H1 (cell line): ENCODE measurements at places on chromosomes 4 and X. TPM values are rescaled to one million over a fixed set of nuclear protein-coding genes. Genes with fewer than 3 reads are reported as not detected.

DNA sequence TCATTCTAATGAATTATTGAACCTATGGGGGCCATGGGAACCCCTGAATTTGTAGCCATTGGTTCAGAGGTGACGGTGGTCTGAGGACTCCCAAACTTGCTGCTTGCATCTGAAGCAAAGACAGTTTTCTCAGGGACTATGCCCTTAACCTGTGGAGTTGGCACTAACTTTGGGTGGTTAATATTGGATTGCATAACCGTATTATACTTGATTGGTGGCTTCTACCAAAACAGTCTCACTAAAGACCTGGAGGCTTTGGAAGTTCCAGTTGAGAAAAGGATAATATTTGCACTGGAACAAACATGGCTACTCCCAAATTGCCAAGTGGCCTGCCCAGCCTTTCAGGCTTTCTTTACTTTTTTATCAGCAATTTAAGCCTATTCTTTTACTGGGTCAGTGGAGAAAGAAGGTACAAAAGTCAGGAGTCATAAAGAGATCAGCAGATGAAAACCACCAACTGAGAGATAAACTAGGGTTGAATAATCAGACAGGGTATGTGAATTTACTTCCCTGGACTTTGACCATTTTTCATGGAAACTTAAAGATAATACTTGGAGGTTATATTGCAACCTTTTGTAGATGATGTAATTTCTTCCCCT is 7.9 kb upstream of the KLHL8 start:
- no peak overlapping the region for H3K27ac ChIP-seq
- no peaks in the 10 kb centered on the region for H3K4me1 ChIP-seq
- no peaks in the 10 kb centered on the region for H3K36me3 ChIP-seq
- H3K27me3 ChIP-seq = no peaks in the 10 kb centered on the region
- no peak for DNase-seq
- no peak overlapping the region for H3K4me3 ChIP-seq

DNA sequence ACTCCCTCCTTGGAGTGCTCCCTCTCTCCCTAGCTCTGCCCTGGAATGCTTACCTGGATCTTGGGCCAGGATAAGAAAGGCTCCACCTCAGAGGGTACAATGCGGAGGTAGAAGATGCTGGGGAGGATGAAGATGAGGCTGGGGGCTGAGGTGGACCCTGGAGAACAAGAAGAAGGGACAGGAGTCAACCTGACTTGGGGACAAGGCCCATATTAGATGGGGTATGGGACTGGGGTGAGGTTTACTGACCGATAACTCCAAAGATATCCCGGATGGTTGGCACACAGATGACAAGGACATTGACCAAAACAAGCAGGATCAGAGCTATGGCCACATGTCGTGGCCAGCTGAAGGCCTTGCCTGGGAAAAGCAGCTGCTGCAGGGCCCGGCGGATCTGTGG is 10.6 kb downstream of the SLC38A5 start:
- no peaks in the 10 kb centered on the region for H3K4me1 ChIP-seq
- DNase-seq = no peak
- no peak overlapping the region for H3K4me3 ChIP-seq
- peaks cover 2% of the 10 kb centered on the region; the same call in 1 of the 2 replicates for H3K36me3 ChIP-seq

The GPRASP1 gene
- 1.6 and 2.0 TPM in 2 replicates for total RNA-seq

- no peak for DNase-seq
- no peaks in the 10 kb centered on the region for H3K36me3 ChIP-seq
- no peaks in the 10 kb centered on the region for H3K27me3 ChIP-seq
- H3K4me1 ChIP-seq = no peaks in the 10 kb centered on the region
- H3K4me3 ChIP-seq = no peak overlapping the region
These were observed 48.3 kb upstream of the NAP1L2 start for GRCh38 chrX:73262991-73263390.

- no peak overlapping the region for H3K27ac ChIP-seq
- no peaks in the 10 kb centered on the region for H3K27me3 ChIP-seq
- no peak overlapping the region for H3K4me3 ChIP-seq
These were observed 58.5 kb downstream of the ACOX3 start for GRCh38 chr4:8381814-8382581.

DNA sequence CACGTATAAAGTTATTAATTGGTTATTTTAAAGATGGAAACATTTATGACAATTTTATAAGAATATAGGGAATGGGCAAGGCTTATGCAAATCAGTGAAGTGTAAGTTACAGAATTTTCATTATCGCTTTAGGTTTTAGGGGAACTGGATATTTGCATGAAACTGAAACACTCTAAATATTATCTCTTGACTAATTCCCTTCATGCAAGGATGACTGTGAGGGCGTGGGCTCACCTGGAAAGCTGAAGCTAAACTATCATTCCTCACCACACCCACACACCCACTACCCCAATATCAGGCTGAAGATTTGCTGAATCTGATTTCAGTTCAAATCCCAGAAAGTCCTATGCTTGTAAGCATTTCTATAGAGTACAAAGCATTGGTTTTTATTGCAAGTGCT is 81.7 kb upstream of the ARHGAP24 start:
- DNase-seq = no peak
- H3K27ac ChIP-seq = no peak overlapping the region
- H3K36me3 ChIP-seq = no peaks in the 10 kb centered on the region
- no peaks in the 10 kb centered on the region for H3K4me1 ChIP-seq
- no peak overlapping the region for H3K4me3 ChIP-seq

The NHS gene
- total RNA-seq = 6.6 and 6.7 TPM in 2 replicates

The CYLC1 gene
- not detected in 2 replicates for total RNA-seq

- H3K36me3 ChIP-seq = no peaks in the 10 kb centered on the region
- H3K27ac ChIP-seq = no peak within 1 kb of the TSS
- H3K27me3 ChIP-seq = no peaks in the 10 kb centered on the region
- H3K4me3 ChIP-seq = peak within 1 kb of the TSS; percentile 93
- no peak for DNase-seq
These were observed at the start of gene PORCN for GRCh38 chrX:48508400-48509244. TSS of gene PORCN (plus strand) at chrX:48508992. CDS start at chrX:48509821, 829 bp downstream.

- H3K4me3 ChIP-seq = no peak overlapping the region
- no peaks in the 10 kb centered on the region for H3K27me3 ChIP-seq
- H3K36me3 ChIP-seq = no peaks in the 10 kb centered on the region
- H3K27ac ChIP-seq = no peak overlapping the region
- H3K4me1 ChIP-seq = no peaks in the 10 kb centered on the region; the same call in 1 of the 2 replicates
These were observed 62.9 kb downstream of the ANAPC4 start for GRCh38 chr4:25439918-25440477.

The CENPVL1 gene
- total RNA-seq = 2.9 and 3.2 TPM in 2 replicates

GRCh38 chr4:80462621-80463091 is 127.1 kb downstream of the CFAP299 start:
- H3K4me3 ChIP-seq = no peak overlapping the region
- H3K4me1 ChIP-seq = peaks cover 2% of the 10 kb centered on the region; the same call in 1 of the 2 replicates
- no peaks in the 10 kb centered on the region for H3K27me3 ChIP-seq
- no peak for DNase-seq

DNA sequence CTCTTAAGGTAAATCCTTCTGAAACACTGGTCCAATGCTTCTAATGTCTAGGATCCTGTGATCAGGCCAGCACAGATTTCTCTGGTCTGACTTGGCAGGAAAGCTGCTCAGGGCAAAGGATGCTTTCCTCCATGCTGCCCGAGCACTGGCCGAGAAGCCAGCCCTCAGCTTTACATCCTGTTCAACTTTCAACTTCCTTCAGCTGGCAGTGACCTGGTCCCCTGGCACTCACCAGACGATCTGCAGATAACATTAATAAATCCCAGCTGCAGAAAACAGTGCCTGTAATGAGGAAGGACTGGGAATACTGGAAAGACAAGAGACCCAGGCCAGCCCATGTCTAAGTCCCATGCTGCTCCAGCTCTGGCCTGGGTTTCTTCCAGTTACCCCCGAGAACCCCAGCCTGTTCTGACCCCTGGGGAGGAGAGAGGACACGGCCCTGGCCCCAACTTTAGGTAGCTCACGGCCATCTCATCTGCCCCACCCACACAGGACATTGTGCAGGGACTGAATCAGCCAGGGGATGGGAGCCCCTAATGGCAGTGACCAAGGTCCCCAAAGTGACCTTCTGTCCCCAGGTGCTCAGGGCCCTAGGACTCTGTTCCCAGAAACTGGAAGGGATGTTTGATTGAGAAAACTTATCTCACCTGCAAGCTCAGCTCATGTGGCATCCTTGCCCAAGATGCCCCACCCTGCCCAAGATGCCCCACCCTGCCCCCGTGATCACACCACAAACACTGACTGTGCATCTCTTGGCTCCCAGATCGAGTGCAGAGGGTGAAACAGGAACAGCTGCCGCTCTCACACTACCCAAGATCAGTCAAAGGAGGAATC is 28.0 kb downstream of the JAKMIP1 start:
- H3K27ac ChIP-seq = no peak overlapping the region
- no peak for DNase-seq
- no peak overlapping the region for H3K4me3 ChIP-seq
- H3K4me1 ChIP-seq = no peaks in the 10 kb centered on the region

GRCh38 chr4:48300004-48300403 is 30.4 kb upstream of the TEC start:
- H3K27me3 ChIP-seq = no peaks in the 10 kb centered on the region
- H3K36me3 ChIP-seq = no peaks in the 10 kb centered on the region
- H3K4me3 ChIP-seq = no peak overlapping the region
- no peak for DNase-seq
- H3K27ac ChIP-seq = no peak overlapping the region
- no peaks in the 10 kb centered on the region for H3K4me1 ChIP-seq

DNA sequence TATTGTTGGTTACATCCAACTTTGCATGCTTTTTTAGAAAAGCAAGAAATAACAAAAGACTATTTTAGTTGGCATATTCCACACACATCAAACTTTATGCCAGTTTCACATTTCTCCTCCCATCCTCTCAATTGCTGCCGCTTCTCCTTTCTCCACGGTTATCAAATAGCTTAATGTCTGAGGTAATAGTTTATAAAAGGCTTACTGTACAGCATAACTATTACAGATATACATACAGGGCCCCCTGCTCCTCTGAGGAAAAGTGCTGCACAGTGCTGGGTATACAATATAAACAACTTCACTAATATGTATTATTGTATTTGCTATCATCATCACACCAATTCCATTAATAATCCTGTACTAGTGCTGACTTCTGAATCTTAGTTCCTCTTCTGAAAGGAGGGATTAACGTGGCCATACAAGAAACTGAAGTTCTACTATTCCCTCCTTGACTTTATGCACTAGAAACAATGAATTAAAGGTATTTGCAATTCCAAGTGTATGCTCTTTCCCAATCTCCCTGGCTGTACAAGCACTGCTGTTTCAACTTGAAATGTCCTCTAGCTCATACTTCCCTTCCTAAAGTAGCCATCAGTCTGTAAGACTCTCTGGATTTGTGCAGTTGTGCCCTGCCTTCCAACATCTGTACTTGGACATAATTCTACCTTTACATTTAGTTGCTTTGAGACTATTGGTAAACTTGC is 2.5 kb downstream of the CCNI start:
- DNase-seq = no peak
- no peak overlapping the region for H3K27ac ChIP-seq
- no peak overlapping the region for H3K4me3 ChIP-seq
- no peaks in the 10 kb centered on the region for H3K27me3 ChIP-seq
- no peaks in the 10 kb centered on the region for H3K36me3 ChIP-seq

DNA sequence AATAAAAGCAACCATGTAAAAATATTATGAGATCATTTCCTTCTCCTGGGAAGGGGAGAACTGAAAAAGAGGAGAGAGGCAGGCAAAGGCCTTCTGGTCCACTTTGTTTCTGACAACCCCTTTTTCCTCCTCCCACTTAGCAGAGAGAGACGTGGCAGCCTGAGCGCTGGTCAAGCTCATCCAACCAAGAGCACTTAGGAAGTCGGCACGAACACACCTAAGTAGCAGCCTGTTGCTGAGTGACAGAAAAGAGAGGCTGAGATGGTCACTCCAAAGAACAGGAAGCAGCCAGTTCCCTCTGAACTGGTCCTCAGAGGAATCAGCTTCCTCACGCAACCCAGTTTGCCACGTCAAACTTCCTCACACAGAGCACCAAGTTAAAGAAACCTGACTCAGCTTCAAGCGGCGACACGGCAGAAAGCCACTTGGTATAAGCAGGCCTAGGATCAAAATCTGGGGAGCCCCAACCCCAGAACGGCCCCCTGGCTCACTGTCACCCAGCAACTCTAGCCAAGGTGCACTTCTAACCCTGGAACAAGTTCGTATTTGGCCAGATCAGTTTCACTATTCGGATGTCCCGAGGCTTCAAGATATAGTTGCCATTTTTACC is 861 bp downstream of the SEC24D start:
- no peak for DNase-seq
- H3K4me3 ChIP-seq = peak overlapping the region; percentile 70
- peaks cover 21% of the 10 kb centered on the region for H3K36me3 ChIP-seq
- H3K27me3 ChIP-seq = no peaks in the 10 kb centered on the region
- H3K27ac ChIP-seq = no peak overlapping the region

The RAB9B gene
- 0.46 and 0.56 TPM in 2 replicates for total RNA-seq

- DNase-seq = no peak
- H3K27me3 ChIP-seq = no peaks in the 10 kb centered on the region
These were observed 49.0 kb upstream of the TRAM1L1 start for GRCh38 chr4:117134386-117134785.

DNA sequence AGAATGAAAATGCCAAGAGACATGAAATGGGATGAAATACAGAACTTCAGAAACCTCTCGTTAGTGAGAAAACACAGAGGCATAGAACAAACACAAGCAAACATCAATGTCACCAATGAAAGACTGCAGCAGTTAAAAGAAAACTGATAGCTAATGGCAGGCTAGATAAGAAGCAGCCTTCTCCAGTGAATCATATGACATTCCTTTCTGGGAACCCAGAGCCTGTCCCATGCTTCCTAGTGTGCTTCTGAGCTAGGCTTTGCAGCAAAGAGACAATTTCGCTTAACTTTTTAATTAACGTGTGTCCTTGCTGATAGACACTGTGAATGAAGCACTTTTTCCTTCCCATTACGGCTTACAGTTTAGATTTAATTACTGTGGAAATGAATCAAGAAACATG is 444.6 kb downstream of the IL15 start:
- no peaks in the 10 kb centered on the region for H3K27me3 ChIP-seq
- no peak overlapping the region for H3K4me3 ChIP-seq
- no peaks in the 10 kb centered on the region for H3K36me3 ChIP-seq
- no peaks in the 10 kb centered on the region for H3K4me1 ChIP-seq
- no peak for DNase-seq
- no peak overlapping the region for H3K27ac ChIP-seq

GRCh38 chr4:83758285-83758684 is 222.4 kb downstream of the GPAT3 start:
- DNase-seq = no peak
- no peaks in the 10 kb centered on the region for H3K36me3 ChIP-seq
- H3K27ac ChIP-seq = no peak overlapping the region
- no peak overlapping the region for H3K4me3 ChIP-seq
- H3K4me1 ChIP-seq = no peaks in the 10 kb centered on the region; the same call in 1 of the 2 replicates

- no peak overlapping the region for H3K27ac ChIP-seq
- H3K36me3 ChIP-seq = no peaks in the 10 kb centered on the region
- no peaks in the 10 kb centered on the region for H3K27me3 ChIP-seq
- H3K4me1 ChIP-seq = no peaks in the 10 kb centered on the region
These were observed 25.7 kb upstream of the SHISA3 start for GRCh38 chr4:42371305-42372252.

The HHIP gene
- 0.84 and 1.3 TPM in 2 replicates for total RNA-seq

GRCh38 chr4:36256398-36256891 is 12.1 kb upstream of the ARAP2 start:
- no peaks in the 10 kb centered on the region for H3K27me3 ChIP-seq
- no peak for DNase-seq
- no peaks in the 10 kb centered on the region for H3K4me1 ChIP-seq
- H3K27ac ChIP-seq = no peak overlapping the region
- no peaks in the 10 kb centered on the region for H3K36me3 ChIP-seq

GRCh38 chrX:30875957-30876356 is 13.1 kb downstream of the TAB3 start:
- no peaks in the 10 kb centered on the region for H3K4me1 ChIP-seq
- H3K4me3 ChIP-seq = no peak overlapping the region
- H3K36me3 ChIP-seq = no peaks in the 10 kb centered on the region
- H3K27ac ChIP-seq = no peak overlapping the region
- no peaks in the 10 kb centered on the region for H3K27me3 ChIP-seq
